ENCODE measurements at places on chromosomes 1 and 21.

DNA sequence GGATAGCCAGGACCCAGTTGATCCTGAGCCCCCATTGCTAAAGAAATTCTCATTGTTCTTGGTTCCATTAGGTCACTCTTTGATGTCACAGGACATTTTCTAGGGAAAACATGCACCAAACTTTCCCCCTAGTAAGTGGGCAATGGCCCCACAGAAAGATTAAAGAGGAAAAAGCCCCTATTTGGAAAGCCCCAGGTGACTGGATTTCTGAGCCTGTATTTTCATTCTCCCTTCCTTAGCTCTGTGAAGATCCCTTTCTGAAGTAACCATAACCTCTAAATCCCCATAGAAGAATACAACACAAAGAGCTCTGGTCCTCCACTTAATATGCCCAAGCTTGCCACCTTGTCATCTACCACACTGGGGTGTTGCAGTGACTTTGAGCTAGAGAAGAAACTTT, 232.3 kb upstream of the FGGY start:
- no peak for DNase-seq

DNA sequence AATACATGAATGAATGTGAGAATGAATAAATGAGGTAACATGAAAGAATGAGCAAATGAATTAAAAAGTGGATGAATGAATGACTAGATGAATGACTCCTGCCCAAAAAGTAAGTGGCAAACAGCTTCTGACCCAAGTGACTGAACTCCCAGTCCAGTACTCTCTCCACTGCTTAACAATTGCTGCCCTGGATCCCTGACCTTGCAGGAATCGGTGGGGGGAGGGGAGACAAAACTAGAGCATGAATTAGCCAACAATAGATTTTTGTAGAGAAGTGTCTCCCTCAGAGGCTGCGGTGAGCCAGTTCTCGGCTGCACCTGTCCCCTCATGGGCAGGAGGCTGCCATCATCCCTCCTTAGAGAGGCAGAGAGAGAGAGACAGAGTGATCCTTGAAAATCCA, 5.9 kb upstream of the GRIK3 start:
- no peak for DNase-seq

- no peak for DNase-seq
Measured at GRCh38 chr1:112997781-112998180, 41.8 kb upstream of the SLC16A1 start.

DNA sequence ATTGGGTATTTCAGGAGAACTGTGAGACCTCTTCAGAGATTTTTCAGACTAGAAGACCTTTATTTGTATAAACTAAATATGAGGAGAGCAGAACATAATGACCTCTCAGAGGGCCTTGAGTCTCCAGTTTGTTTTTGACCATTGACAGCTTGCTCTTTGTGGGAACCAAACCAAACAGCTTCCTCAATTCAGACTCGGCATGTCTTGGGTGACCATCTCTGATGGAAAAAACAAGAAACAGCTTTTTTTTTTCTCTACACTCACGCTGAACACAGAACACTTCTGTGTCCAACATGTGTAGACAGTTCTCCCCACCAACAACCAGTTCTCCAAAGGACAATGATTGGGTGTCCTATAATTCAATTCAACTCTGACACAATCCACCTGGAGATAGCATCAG, 11.5 kb downstream of the ATP1A4 start:
- DNase-seq = no peak

DNA sequence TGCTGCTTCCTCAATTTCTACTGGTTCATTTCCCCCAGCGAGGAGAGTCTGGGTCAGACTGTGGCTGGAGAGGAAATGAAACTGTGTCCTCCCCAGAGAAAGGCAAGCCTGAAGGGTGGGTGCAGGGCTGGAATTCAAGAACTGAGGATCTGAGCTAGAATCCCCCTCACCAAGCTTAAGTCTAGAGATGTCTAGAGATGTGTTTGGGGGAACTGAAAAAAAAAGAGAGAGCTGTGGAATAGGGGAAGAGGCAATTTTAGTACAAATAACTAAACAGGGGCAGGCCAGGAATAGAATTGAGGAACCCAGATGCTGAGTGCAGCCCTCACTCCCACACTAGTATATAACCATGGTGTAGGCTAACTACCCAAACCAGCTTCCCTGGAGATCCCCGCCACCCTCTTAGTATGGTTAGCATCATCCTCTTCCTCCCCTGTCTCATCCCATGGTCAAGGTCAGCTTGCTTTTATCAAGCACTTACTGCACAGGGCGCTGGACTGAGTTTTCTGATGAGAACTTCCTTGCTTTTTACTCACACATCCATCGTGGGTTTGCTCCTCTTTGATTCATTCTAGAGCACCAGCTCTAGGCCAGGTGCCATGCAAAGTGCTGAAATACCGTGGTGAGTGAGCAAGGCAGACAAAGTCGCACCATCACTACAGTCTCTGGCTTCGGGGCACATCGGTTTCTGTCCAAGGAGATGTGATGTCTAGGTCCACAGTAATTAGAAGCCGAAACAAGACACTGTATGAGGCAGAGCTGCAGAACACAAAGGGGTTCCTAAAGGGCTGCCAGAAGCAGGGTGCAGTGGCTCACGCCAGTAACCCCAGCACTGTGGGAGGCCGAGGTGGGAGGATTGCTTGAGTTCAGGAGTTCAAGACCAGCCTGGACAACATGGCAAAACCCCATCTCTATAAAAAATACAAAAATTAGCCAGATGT, 112.9 kb upstream of the IPO9 start:
- DNase-seq = peak; percentile 25

DNA sequence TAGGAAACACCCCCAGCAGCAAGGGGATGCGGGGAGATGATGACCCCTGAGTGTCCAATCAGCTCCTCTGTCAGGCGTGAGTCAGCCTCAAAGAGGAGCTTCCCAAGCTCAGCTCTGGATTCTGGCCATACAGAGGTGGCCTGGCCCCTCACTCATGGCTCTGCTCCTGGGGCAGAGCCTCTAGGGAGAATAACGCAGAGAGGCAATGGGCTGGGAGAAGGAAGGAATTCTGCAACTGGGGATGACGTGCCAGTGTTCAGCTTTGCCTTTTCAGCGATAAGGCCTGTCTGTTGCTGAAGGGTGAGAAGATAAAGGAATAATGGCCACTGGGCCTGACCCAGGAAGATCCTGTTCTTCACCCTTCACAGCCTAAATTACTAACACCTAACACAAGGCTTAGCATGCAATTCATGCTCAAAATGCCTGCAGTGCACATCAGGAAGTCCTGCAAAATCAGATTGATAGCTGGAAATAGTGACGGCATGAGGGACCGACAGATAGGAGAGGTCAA, 92.2 kb downstream of the TBX19 start:
- DNase-seq = no peak

DNA sequence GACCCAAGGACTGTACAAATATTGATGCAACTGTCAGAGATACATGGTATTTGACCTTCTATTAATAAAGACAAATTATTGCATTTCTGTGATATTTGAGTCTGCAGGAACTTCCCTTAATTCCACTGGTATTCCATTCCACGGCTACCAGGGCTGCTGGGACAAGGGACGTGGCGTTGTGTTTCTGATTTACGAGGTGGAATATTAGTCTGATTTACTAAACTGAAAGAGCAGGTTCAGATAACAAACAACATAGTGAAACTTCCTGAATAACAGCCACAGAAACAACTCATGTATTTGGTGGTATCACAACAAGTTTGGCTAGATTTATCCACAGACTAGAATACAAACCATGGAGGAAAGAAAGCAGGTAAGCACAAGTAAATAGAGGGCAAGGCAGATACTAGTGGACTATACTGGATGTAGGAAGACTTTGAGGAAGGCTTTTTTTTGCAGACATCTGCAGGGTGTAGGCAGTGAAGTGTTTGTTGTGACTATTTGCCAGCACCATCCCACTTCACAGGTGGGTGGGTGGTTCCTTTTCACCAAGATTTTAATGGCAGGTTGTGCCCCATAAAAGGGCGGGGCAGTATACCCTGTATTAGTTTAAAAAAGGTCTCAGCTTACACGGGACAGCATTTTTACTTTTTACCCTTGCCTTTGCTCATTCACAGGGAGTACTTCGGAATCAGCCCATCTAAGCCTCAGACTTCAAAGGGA, 100.4 kb downstream of the FGGY start:
- DNase-seq = no peak

DNA sequence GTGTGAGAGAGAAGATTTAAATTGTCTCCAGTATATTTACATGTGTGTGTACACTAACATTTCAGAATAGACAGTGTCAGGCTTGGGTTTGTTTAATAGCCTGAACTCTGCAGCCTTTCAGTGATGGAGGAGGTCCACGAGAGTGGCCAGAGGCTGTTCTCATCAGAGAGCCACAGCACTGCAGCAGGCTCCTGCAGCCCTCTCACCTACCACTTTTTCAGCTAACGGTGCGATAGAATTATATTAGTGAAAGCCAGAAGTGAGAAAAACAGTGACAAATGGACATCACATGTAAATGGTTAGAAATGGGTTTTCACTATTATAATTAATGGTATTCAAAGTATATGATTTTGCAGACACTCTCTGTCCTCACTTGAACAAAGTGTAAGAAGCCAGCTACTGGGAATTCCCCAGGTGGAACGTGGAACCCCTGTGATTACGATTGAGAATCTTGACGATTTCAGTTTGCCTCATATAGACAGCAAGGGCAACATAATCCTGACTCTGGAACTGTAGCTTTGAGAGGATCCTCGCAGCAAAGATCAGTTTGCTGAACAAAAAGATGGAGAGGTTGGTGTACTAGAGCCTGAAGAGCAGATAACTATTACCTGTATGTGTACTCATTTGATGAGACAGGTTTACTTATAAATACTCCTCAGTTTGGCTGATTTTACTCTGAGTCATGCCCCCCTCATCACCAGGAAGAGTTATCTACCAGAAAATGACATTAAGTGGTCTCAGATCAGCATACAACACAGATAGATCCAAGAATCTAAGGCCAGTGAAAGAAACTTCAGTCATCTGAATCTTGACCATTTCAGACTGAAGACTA, 31.4 kb downstream of the IFI16 start:
- DNase-seq = no peak

DNA sequence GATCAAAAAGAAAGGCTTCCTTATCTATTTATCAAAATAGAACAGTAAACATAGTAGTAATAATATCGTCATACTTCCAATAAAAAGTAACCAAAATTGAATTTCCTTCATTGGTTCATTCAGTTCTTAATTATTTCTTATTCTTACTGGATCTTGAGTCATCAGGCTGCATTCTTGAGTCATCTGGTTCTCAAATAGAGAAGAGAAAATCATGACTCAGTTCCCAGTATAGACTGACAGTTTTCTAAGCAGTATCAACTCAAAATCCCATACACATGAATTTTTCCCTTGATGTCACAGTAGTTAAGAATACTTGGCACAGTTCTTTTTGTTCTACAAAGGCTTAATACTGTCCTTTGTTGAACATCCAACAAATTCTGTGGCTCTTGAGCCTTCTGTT, 626.9 kb upstream of the ADGRL4 start:
- no peak for DNase-seq

DNA sequence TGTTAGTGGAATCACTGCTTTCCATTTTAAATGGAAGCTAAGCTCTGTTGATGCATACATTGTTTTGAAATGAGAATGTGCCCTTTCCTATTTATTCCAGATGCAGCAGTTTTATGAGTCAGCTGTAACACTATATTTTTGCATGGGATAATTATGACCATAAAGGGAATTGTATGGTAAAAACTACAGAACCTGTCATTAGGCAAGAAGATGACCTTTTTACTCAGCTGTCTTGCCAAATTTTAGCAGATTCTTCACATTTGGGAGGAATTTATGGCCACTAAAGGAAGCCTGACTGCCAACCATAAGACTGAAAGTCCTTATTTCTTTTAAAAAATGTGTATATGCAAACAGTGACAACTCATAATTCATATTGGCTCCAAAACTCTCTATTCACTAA, 356.3 kb upstream of the PRMT6 start:
- DNase-seq = no peak

DNA sequence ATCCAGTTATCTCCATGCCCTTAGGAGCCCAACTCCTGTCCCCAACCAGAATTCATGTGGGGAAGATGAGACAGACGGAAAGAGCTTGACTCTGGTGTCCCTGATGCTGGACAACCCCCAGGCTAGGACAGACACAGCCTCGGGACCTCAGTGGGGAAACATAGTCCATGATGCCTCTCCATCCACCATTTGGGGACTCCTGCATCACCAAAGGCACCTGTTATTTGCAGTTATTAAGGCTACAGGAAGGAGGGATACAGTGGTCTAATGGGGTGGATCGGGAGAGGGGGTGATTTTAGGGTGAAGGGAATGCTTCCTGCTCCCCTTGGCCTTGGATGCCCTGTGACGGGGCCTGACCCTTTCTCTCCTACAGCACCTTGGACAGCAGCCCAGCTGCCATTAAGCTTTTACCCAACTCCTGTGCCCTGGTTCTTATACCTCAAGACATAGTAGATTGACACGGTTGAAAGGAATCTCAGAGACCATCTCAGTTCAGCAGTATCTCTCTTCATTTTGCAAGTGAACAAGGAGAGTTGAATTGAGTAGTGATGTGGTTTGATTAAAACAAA, 111.6 kb downstream of the MATN1 start:
- DNase-seq = no peak

GRCh38 chr21:26140164-26140579, 30.4 kb downstream of the APP start:
- no peak for DNase-seq

GRCh38 chr21:43956670-43957035, 55.5 kb upstream of the TRAPPC10 start:
- no peak for DNase-seq

DNA sequence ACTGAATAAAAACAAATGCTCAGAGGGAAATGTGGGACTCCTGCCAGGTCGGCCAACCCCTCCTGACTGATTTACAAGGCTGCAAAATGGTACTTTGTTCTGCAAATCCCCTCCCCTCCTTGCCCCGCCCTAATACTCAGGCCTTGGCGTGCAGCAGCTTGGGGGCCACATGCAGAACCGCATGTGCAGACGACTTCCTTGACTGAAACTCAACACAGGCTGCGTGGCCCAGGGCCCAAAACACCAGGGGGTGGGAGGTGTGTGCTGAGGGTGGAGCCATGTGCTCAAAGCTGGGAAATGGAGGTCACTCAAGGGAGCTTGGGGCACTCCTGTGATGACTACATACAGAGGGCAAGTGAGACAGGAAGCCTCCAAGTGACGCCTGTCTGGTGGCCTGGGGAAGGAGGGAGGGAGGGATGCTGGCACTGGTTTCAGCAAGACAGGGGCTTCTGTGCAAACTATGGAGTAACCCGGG, 87.2 kb downstream of the MRPL37 start:
- peak; percentile 42 for DNase-seq

- no peak for DNase-seq
Measured at GRCh38 chr1:42730002-42730401, 10.0 kb downstream of the CLDN19 start.

GRCh38 chr1:63122079-63122478, 200.3 kb upstream of the FOXD3 start:
- no peak for DNase-seq

- peak; percentile 63 for DNase-seq
Measured at GRCh38 chr21:42593007-42593814, 60.2 kb upstream of the PDE9A start.

- DNase-seq = no peak
Measured at GRCh38 chr1:210132582-210132981, 100.0 kb upstream of the SERTAD4 start.

- no peak for DNase-seq
Measured at GRCh38 chr1:11882814-11883538, 24.2 kb upstream of the NPPB start.
